DMS153 (cell line): ENCODE measurements at places on chromosomes 6 and 20.

- no peak for DNase-seq
These were observed 6.8 kb upstream of the MRPS10 start for GRCh38 chr6:42224222-42225028.

GRCh38 chr6:159540152-159540551 lies 152.9 kb downstream of the SOD2 start:
- DNase-seq, result no peak

- DNase-seq, result peak; percentile 10
These were observed 28.3 kb downstream of the MEP1A start for GRCh38 chr6:46821458-46821881.

DNA sequence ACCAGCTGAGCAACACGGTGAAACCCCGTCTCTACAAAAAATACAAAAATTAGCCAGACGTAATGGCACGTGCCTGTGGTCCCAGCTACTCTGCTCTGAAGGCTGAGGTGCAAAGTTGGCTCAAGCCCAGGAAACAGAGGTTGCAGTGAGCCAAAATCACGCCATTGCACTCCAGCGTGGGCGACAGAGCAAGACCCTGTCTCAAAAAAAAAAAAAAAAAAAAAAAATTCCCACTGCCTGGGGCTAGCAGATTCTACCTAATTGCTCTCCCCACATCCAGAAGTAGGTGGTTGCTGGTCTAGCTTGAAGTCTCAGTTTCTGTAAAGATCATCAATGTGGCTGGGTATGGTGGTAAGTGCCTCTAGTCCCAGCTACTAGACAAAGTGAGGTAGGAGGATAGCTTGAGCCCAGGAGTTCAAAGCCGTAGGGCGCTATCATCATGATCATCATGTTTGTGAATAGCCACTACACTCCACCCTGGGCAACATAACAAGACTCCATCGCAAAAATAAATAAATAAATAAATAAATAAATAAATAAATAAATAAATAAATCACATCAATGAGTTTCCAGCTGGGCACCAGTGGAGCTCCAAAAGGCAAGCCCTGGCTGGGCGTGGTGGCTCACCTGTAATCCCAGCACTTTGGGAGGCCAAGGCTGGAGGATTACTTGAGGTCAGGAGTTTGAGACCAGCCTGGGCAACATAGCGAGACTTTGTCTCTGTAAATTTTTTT lies 6.3 kb upstream of the AP5S1 start:
- DNase-seq, result no peak

- no peak for DNase-seq
These were observed 154.7 kb upstream of the SGK1 start for GRCh38 chr6:134472661-134473060.

DNA sequence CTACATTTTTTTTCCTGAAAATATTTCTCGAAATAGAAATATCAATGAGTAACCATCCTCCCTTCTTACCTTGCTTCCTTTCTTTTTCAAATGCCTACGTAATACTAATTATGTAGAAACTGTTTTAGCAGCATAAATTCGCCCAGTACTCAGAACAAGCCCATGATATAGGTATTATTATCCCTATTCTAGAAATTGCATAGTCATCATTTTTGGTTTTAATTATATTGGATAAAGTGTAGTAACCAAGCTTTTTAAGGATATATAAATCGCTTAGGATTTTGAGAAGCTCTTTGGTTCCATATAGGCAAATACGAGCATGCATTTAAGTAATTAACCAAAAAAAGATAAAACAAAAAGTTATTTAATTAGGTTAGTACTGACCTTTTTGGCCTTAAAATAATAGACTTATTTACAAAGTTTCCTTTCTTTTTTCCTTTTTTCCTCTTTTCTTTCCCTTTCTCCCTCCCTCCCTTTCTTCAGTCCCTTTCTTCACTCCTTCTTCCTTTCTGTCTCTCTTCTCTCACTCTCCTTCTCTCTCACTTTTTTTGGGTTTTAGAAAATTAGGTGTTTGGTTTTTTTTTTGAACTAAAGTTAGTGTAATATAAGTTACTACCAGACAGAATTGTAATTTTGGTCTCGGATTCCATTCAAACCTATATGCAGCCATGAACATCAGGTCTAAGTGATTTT lies 457.7 kb downstream of the RFPL4B start:
- DNase-seq, result no peak
